Effector memory CD4-positive, alpha-beta T cell (primary cell): ENCODE measurements at places on chromosomes 1 and 21.

- DNase-seq = no peak
These were observed 186.5 kb downstream of the ROR1 start for GRCh38 chr1:63960326-63960725.

DNA sequence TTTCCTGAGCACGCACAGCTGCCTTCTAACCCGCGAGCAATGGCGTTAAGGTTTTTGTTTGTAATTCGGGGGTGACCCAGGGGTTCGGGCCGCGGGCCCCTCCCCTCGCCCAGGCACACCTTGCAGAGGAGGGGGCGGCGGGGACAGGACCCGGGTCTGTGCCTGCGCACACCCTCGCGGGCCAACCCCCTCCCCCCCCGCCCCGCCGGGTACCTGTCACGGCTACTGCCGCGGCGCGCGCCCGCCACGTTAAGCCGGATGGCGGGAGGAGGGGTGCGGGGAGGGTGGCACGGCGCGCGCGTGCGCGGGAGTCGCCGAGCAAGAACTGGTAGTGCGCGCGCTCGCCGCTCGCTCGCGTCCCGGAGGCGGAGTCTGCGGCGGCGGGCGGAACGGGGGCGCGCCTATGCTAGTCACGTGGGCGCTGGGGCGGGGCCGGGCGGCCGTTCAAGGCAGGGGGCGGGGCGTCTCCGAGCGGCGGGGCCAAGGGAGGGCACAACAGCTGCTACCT, at the start of gene TPTE:
TPTE (plus strand) TSS at position 493 of the 508 bp plus-strand sequence. CDS start 17,141 bp downstream, outside the sequence.
- no peak for DNase-seq

- no peak for DNase-seq
These were observed 41.7 kb upstream of the CD2 start for GRCh38 chr1:116712510-116712909.

DNA sequence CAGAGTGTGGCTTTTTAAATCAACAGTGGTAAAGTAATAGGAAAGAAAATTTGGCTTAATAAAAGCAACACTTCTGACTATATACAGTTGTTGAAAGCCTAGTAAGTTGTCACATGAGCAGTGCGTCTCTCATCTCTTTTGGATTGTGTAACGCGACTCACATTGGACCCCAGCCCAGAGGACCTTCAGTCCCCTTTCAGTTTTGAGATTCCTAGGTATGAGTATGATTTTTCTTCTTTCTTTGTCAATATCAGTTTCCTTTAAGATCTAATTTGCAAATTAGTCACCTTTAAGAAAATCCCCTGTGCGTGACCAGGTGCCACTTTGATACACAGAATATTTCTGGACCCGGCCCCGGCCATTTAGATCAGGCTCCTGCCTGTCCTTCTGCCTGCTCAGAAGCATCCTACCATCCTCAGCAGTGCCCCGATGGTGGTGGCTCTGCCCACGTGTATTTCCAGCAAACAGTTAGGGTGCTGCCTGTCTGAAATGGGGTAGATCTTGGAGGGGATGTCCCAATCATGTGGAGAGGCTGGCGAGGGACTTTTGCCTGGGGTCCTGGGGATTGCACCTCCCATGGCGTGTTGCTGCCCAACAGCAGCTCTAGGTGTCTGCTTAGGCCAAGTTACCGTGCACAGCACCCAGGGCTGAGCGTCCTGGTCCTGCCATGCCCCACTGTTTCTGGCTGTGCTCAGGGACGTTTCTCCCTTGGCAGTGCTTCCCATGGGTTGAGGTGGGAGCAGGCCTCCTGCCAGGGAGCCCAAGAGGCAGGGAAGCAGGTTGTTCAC, 21.1 kb downstream of the SNAP47 start:
- DNase-seq = no peak

DNA sequence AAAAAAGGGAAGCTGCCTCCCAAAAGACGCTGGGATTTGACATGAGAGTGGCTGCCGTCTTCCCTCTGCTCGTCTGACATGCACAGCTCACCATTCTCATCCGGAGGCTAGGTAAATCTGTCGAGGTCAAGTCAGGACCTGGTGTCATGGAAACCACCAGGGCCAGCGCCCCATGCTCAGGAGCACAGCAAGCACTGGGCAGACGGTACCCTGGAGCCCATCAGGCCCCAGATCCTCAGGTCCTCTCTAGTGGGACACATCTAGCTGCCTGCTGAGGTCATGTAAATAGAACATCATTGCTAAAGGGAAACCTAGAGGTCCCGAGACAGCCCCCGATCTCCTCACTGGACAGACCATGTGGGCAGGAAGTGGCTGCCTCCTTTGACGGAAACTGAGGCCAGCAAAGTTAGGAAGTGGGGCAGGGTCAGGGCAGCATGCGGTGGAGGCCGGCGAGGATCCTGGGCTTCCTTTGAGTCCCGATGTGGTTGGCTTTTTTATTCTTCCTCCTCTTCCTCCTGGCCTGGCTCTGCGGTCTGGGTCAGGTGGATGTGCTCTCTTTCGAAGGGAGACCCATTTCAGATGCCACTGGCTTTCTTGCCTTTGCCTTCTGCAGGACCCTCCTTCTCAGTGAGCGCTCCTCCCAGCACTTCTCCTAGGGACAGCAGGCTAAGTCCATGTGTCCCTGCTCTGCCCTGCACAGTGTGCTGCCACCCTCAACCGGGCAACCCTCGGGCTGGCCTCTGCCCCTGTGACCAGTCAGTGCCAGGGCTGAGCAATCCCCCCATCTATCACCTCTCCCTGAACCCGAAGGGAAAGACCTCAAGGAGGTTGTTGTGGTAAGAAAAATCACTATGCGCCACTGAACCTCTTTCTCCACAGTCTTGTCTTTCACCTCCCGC, 5.9 kb downstream of the AGT start:
- no peak for DNase-seq

DNA sequence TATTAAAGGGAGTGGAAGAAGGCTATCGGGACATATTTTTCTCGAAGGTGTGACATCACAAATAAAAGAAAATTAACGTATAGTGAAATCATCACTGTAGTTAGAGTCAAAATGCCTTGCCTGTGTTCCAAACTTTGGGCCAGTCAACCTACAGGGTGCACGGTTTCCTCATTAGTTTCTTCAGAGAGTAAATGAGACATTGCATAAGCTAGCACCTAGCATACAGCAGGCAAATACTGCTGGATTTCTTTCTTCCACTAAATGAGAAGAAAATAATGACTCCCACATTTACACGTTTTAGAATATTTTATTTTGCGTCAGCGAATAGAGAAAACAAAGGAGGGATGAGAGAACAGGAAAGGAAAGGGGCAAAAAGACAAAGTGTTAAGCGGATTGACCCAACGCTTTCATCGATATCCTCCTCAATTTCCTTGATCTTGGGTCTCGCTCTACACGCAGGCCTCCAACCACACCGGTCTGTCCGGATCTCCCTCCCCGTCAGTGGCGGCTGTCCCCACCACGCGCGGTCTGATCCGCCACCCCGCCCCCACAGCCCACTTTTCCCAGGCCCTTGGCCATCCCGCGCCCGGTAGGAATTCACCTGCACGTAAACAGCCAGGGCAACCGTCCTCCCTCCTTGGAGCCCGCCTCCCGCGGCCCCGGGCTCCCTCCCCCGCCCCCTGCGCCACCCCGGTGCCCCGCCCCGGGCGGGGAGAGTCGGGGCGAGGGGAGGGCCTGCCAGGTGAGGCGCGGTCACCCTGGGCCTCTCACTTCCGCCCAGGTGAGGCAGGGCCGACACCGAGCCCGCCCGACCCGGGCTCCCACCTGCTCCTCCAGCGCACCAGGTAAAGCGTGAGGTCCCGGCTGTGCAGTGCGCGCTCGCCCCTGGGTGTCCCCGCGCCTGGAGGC, at the start of gene PATJ:
PATJ (plus strand) TSS at position 770 of the 909 bp plus-strand sequence. CDS start 20,413 bp downstream, outside the sequence.
- peak; percentile 63 for DNase-seq

GRCh38 chr1:206955476-206956451, 9.5 kb upstream of the PIGR start:
- no peak for DNase-seq
